ENCODE measurements at places on chromosomes 3 and 15. TPM values are rescaled to one million over a fixed set of nuclear protein-coding genes. Genes with fewer than 3 reads are reported as not detected.

The P2RY12 gene
- total RNA-seq, result not detected

The GBE1 gene
- total RNA-seq, result 70.5 TPM

The GABRR3 gene
- not detected for total RNA-seq

The EXD1 gene
- not detected for total RNA-seq

The AAGAB gene
- total RNA-seq, result 86.5 TPM

The OCA2 gene
- not detected for total RNA-seq

The AADAC gene
- total RNA-seq, result 0.19 TPM

The PEAK1 gene
- 105 TPM for total RNA-seq

The PRSS50 gene
- not detected for total RNA-seq

The ARGFX gene
- not detected for total RNA-seq

The SKIL gene
- 84.1 TPM for total RNA-seq

The GOLGA8N gene
- total RNA-seq, result 1.2 TPM

The RAP2B gene
- 21.2 TPM for total RNA-seq

The CORO2B gene
- 1.0 TPM for total RNA-seq

The TMEM266 gene
- not detected for total RNA-seq

The FBXO40 gene
- not detected for total RNA-seq

The SNURF gene
- total RNA-seq, result 5.0 TPM

The BCL6 gene
- 2.2 TPM for total RNA-seq

The FRMD5 gene
- total RNA-seq, result 3.4 TPM

The GLT8D1 gene
- total RNA-seq, result 70.6 TPM

The AVEN gene
- total RNA-seq, result 23.9 TPM

The ACTRT3 gene
- 4.7 TPM for total RNA-seq

The GPR62 gene
- total RNA-seq, result not detected

The GUCA1C gene
- total RNA-seq, result not detected

The DCUN1D1 gene
- total RNA-seq, result 34.0 TPM

The NEIL1 gene
- total RNA-seq, result 21.7 TPM

The PXYLP1 gene
- 0.56 TPM for total RNA-seq
